Mesenteric fat pad (tissue), 1 donor: ENCODE measurements at places on chromosomes 5 and 9. TPM values are rescaled to one million over a fixed set of nuclear protein-coding genes. Genes with fewer than 3 reads are reported as not detected.

The PCDHGB5 gene
- total RNA-seq = 5.9 TPM

The FCN2 gene
- total RNA-seq = 1.2 TPM

The IFNB1 gene
- total RNA-seq = not detected

The SV2C gene
- total RNA-seq = not detected

The FAM151B gene
- total RNA-seq = 4.0 TPM

The FAM221B gene
- total RNA-seq = not detected

The PFN3 gene
- total RNA-seq = not detected

The CHSY3 gene
- 4.8 TPM for total RNA-seq

- DNase-seq = no peak
Measured at GRCh38 chr9:86741311-86742208, 205.7 kb downstream of the GAS1 start.

GRCh38 chr5:41414598-41414997, 95.8 kb downstream of the PLCXD3 start:
- DNase-seq = no peak

- DNase-seq = peak; percentile 86
Measured at GRCh38 chr5:132501961-132502931, 11.7 kb upstream of the IRF1 start.

- no peak for DNase-seq
Measured at GRCh38 chr9:129109537-129109903, 1.1 kb downstream of the CRAT start.

GRCh38 chr5:151130235-151130921, 27.2 kb downstream of the ANXA6 start:
- no peak for DNase-seq

- DNase-seq = no peak
Measured at GRCh38 chr5:10607023-10607665, 43.3 kb downstream of the ANKRD33B start.

GRCh38 chr9:136653323-136654079, 9.2 kb upstream of the EGFL7 start:
- DNase-seq = no peak

DNA sequence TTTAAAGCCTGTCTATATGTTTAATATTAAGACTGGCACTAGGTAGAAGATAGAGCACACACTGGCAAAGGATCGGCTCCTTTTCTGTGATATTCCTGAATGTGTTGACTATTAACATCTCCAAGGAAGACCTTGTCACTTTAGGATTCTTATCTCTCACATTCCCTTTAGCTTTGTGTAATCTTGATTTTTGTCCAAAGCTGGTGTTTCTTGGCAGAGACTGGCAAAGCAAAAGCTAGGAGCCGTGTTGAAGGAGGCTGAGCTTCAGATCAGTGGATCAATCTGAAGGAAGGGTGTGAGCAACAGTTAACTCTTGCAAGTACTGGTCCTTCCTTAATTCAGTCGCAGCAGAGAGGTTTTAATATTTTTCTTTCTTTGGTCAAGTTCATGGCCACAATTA, 830.4 kb upstream of the ZNF608 start:
- DNase-seq = no peak

- DNase-seq = no peak
Measured at GRCh38 chr5:82046276-82046647, 74.4 kb downstream of the ATG10 start.

DNA sequence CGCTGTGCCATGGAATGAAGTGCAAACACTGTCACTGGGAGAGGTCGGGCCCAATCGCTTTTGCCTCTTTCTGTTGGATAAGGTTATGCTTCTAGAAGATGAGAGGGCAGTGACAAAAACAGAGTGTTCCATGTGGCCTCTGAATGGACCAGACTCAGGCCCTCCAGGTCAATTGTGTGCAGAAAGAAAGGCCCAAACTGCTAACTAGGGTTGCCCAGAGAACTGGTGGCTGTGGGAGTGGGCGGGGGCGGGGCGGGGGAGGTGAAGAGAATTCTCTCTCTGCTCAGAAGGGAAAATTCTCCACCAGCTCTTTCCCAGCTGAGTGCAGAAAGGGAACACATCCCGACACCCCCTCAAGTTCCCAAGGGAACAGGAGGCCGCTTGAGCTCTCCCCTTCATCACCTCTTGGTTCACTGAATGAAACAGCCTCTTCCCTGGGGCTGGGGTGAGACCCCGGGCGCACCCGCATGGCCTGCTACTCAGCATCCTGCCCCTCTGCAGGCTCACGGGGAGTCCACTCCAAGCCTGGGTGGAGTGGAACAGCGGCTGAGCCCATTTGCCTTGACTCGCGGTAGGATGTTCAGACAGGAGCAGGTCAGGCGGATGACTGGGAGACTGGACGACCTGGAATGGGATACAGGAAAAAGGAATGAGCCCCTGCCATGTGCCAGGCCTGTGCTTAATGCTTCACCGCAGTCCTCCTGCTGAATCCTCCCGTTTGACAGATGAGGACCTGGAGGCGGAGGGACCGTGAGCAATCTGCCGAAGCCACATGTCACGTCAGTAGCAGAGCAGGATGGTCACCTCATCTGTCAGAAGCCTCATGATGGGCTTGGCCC, 93.8 kb upstream of the FANCC start:
- DNase-seq = no peak

DNA sequence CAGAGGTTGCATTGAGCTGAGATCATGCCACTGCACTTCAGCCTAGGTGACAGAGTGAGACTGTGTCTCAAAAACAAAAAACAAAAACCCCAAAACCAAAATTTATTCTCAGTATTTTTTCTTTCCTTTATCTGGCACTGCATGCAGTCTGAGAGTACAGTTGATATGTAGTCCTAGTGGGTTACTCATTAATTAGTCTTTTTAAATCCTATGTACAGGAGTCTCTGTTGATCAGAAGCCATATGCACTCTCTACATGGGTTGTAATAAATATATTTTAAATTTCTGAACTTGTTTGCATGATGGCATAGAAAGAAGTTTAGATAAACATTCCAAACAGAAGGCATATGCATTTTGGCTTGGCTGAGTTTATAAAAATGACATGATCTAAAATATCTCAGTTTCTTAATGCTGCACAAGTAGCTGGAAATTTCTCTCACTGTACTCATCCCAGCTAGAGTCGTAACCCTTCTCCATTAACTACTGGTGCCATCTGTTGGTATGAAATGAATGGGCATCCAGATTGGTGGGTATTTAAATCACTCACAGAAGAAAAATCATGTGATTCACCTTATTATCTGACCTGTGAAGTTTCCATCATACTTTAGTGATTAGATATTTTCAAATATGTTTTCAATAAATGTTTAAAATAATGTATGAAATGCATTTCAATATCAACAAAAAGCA, 284.8 kb downstream of the CTNND2 start:
- no peak for DNase-seq

DNA sequence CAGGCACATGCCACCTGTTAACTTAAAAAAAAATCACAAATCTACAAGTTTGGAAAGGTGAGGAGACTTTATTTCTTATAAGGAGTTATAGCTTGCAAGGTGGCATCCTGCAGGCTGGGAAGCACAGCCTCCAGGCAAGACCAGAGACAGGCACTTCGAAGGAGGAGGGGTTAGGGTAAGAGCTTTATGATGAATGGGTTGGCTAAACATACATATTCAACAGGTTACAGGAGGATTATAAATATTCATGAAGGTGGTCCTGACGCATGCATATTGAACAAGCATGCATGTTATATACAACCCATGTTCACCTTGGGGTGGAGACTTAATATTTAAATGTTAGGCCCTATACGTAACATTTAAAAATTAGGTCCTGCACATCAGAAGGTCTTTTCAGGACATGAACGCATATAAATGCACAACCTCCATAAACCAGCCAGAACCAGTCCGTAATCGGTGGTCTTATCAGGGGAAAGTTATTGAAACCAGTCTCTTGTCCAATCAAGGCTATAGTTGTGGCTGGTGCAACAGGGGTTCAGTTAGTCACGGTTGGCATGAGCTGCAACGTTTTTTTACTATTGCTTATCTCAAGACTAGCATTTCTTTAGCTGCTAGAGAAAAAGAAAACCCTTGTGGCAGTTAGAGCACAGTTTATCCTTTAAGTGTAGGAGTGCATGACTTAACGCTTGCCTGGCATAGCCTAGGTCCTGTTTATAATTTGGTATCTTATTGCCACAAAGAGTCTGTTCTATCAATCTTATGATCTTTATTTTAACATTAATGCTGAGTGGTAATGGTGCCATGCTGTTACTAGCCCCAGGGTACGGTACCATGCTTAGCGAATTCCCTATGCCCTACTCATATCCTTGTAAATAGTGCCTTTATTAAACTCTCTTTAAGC, 72.7 kb downstream of the C9orf57 start:
- no peak for DNase-seq

DNA sequence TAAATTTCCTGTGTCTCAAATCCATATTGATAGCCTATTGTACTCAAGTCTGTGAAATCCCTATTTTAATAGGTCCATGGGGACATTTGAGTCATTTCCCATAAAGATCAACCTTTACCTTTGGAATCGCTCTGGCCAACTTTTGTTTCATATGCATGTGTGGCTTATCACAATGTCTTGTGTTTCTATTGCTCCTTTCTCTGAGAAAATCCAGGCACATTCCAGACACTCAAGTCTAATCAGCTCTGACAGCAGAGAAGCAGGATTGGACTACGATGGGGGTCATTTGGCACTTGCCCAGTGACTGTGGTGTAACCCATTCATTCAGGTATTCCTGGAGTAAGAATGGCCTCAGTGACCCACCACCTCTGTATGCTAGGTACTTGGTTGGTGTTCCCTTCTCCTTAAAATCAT, 48.4 kb downstream of the ACTBL2 start:
- no peak for DNase-seq

DNA sequence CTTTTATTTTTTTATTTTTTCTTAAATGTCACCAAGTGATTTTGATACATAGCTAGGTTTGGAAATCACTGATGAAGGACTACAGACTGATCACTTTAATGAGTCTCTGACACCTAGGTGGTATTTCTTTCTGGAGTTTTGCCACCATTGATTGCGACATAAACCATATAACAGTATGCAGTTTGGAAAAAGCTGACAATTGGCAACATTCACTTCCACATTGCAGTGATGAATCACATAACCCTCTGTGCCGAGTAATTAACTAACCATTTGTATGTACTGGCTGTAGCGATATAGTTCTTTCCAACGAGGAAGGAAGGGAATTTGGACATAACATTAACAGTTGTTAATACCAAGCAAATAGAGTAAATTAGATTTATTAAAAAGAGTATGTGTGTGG, 222.9 kb upstream of the EFNA5 start:
- DNase-seq = no peak

- DNase-seq = no peak
Measured at GRCh38 chr9:78644359-78644758, 347.4 kb downstream of the PSAT1 start.

DNA sequence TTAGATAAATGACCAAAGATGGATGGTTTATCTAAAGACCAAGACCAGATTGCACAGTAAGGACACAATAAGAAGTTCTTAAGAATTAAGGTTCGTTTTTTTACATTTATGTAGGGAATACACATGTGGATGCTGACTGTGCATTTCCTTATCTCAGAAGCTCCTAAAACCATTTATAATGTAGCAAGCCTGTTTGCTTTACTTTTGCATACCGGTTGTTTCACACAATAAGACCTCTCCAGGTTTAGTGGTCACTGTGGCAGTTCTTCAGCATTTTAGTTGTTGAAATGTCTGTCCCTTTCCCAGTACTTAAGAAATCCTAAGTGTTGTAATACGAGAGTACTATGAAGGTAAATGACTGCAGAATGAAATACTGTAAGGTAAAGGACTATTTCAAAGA, 43.6 kb downstream of the BASP1 start:
- no peak for DNase-seq

DNA sequence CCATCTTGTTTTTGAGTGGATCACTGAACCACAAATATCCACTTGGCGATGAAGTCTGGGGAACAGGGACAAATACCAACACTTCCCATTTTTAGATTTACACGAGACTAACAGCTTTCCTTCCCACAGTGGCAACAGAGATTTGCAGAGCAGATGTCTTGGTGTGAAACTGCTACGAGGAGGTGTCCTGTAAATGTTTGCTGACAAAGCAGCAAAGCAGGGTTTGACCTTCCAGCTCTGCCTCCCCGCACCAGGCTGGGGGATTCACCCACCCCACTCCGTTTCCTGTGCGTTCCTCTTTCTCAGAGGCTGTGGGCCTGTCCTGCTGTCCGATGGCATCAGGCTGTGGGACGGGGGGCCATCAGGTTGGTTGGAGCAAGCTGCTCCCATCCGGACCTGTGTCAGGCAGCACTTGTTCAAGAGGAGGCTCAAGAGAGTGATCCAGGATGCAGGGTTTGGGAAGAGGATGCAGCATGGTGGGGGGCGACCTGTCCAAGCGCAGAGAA, 693 bp upstream of the RGS3 start:
- DNase-seq = no peak

DNA sequence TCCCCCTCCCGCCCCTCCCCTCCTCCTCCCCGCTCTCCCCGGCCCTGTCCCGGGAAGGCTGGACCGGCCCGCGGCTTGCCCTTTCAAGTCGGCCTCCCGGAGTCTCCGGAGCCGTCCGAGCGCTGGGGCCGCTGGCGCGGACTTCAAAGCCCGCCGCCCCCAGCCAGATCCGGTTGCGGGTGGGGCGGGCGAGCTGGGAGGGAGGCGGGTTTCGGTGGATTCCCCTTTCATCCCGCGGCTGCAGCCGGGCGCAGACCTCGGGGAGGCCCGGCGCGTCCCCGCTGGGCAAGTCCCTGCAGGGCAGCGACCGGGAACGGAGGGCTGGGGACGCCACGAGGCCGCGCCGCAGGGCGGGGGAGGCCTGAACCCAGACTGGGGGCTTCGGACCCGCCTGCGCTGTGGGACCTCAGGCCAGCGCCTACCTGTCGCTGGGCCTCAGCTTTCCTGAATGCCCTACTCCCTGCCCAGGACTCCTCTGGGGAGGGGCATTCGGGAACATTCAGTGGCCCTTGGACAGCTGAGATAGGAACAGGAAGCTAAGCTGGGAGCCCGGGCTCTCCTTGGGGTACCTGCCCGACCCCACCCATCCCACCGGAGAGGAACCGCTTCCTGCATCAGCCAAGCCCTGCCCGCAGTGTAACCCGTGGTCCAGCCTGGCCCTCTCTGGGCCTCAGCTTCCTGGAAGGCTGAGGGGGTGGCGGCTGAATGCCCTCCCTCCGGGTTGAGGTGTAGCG, 23.4 kb downstream of the C9orf50 start:
- peak; percentile 93 for DNase-seq

DNA sequence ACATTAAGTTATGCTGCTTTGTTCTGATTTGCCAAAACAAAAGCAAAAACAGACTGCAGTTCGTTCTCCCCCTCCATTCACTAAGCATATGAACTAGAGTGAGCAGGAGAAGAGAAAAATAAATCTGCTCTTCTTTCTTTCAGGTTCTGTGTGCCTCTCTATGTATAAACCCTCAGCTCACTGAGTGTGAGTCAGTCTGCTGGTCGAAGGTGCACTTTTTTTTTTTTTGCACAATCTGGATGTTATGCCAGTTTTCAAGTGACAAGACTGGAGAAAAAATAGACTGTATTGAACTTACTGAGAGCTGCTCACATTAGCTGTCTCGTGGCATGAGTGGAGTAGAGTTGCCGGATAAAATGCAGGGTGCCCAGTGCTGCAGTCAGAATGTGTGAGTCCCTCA, 244.6 kb upstream of the ATP10B start:
- DNase-seq = no peak

- DNase-seq = no peak
Measured at GRCh38 chr5:57839025-57839424, 356.4 kb upstream of the ACTBL2 start.
